ENCODE measurements at places on chromosomes 7 and 10.

DNA sequence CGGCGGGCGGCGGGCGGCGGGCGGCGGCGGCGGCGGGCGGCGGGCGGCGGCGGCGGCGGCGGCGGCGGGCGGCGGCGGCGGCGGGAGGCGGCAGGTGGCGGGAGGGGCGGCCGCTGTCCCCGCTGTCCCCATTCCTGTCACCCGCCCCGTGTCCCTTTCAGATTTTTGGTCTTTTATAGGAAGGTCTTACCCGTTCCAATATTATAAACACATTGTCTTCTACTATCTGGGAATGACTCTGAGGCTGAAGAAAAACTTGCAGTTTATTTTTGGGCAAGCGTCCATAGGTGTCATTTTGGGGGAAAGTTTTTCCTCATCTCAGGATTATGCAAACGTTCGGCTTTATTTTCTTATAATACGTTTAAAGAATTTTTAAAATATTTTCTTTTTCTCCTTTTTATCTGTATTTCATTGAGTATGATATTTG, 578 bp downstream of the ZNF713 start:
- no peak overlapping the region for H3K27ac ChIP-seq
- no peak for DNase-seq
- peaks cover 13% of the 10 kb centered on the region for H3K4me1 ChIP-seq
- no peaks in the 10 kb centered on the region for H3K36me3 ChIP-seq

- DNase-seq = no peak
- H3K27me3 ChIP-seq = no peaks in the 10 kb centered on the region
- no peak overlapping the region for H3K4me3 ChIP-seq
- H3K36me3 ChIP-seq = no peaks in the 10 kb centered on the region
Observed at GRCh38 chr10:95406651-95407280, 116.0 kb upstream of the PDLIM1 start.

- no peaks in the 10 kb centered on the region for H3K36me3 ChIP-seq
- H3K27me3 ChIP-seq = no peaks in the 10 kb centered on the region
- no peak for DNase-seq
- H3K27ac ChIP-seq = no peak overlapping the region
Observed at GRCh38 chr10:57791546-57791945, 476.1 kb downstream of the IPMK start.

DNA sequence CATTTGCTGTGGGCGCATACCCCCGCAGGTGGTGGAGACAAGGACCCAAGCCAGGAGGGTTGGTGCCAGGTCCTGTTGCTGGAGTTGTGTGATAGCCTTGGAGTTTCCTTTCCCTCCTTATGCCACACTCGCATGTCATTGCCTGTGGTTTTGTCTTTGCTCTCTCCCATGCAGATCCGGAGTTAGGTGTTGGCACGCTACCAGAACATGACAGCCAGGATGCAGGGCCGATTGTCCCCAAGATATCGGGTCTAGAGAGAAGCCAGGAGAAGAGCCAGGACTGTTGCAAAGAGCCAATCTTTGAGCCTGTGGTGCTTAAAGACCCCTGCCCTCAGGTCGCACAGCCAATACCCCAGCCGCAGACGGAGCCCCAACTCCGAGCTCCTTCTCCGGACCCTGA, 369.2 kb upstream of the GALNT17 start:
- H3K36me3 ChIP-seq = peaks cover 3% of the 10 kb centered on the region
- no peak overlapping the region for H3K4me3 ChIP-seq
- H3K27ac ChIP-seq = no peak overlapping the region
- H3K4me1 ChIP-seq = peaks cover 21% of the 10 kb centered on the region
- H3K27me3 ChIP-seq = no peaks in the 10 kb centered on the region
